Glomerular endothelial cell (primary cell): ENCODE measurements at places on chromosomes 1 and 21. TPM values are rescaled to one million over a fixed set of nuclear protein-coding genes. Genes with fewer than 3 reads are reported as not detected.

The SAMD13 gene
- 1.3 and 1.5 TPM in 2 replicates for total RNA-seq

The C21orf58 gene
- 1.6 and 4.1 TPM in 2 replicates for total RNA-seq

The CATSPERE gene
- total RNA-seq: 0.58 and 2.3 TPM in 2 replicates

The UAP1 gene
- 41.5 and 67.0 TPM in 2 replicates for total RNA-seq

The PPIE gene
- 33.8 and 35.3 TPM in 2 replicates for total RNA-seq

The CCDC185 gene
- total RNA-seq: not detected in 2 replicates

The MROH7 gene
- total RNA-seq: not detected in 2 replicates

The HAO2 gene
- not detected in 2 replicates for total RNA-seq

The RGS8 gene
- total RNA-seq: not detected in 2 replicates

The AMY1B gene
- not detected in 2 replicates for total RNA-seq

The CAPN2 gene
- 277 and 310 TPM in 2 replicates for total RNA-seq

The HCRTR1 gene
- 0.58 and 1.3 TPM in 2 replicates for total RNA-seq

The A3GALT2 gene
- total RNA-seq: not detected in 2 replicates

The SPRR2A gene
- not detected in 2 replicates for total RNA-seq

The TMEM52 gene
- 0.18 TPM in 1 of 2 replicates, not detected in the other for total RNA-seq

The GPBP1L1 gene
- 78.6 and 83.0 TPM in 2 replicates for total RNA-seq

The OR2AK2 gene
- total RNA-seq: not detected in 2 replicates

The AIRE gene
- total RNA-seq: not detected in 2 replicates

The IRF6 gene
- total RNA-seq: 0.82 and 1.8 TPM in 2 replicates

The CFHR3 gene
- total RNA-seq: not detected in 2 replicates

The OR2L5 gene
- total RNA-seq: not detected in 2 replicates

The SNRPE gene
- total RNA-seq: 49.2 and 52.8 TPM in 2 replicates

The SRGAP2B gene
- 30.9 and 46.8 TPM in 2 replicates for total RNA-seq

The NUP210L gene
- not detected in 2 replicates for total RNA-seq

The MPL gene
- not detected in 2 replicates for total RNA-seq

The FNDC10 gene
- 5.2 and 9.9 TPM in 2 replicates for total RNA-seq

The CAPN8 gene
- total RNA-seq: not detected in 2 replicates

The LY9 gene
- not detected in 2 replicates for total RNA-seq

The LRRC53 gene
- not detected in 2 replicates for total RNA-seq

The RORC gene
- total RNA-seq: not detected in 2 replicates

The CNKSR1 gene
- 1.0 TPM in 1 of 2 replicates, not detected in the other for total RNA-seq

The FAM43B gene
- total RNA-seq: 0.10 and 0.47 TPM in 2 replicates
